Stimulated activated CD4-positive, alpha-beta T cell treated with anti-CD3 and anti-CD28 coated beads, Interleukin-1b, Interleukin-23, amount 100 ng/mL, for 1 hour (primary cell): ENCODE measurements at places on chromosomes 5 and 9.

DNA sequence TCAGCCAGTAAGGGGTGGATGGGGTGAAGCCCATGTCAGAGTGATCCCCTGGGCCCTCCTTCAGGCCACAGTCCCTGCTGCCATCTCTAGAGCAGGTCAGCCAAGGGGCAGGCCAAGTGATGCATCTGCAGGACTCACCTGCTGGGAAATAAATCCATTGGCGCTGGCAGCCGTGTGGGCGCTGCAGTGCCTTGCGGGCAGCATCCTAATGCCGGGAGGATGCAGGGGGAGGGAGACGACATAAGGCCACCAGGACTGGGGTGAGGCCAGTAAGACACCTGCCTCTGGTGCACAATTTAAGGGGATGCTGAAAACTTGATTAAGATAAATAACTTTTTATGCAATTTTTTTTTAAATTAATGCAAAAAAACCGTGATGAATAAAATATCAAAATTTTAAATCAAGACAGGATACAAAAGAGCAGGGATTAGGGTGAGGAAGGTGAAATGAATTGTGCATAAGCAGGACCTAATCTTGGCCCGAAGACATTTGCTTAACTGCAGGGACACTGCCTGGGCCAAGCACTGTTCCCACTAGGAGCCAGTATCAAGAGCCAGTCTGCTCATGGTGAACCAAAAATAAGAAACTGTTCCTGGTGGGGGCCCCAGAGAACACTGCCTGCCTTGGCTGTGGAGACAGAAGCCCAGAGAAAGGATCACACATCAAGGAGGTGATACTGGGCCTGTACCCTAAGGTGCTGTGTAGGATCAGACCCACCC lies 67.5 kb upstream of the CPLX2 start:
- no peak for DNase-seq

DNA sequence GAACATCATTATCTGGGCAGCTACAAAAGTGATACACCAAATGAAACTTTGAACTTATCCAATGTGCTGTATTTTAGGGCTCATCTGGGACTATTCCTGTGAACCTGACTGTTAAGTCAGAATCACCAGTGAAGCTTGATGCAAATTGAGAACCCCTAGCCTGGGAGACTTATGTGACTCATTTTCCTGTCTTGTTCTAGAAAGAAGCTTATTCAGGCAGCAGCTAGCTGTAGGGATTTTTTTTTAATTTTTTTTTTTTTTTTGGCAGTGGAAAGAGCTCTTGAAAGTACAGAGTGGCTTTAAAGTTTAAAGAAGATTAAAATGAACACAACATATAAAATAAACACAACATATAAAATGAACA lies 81.1 kb upstream of the TNFAIP8 start:
- DNase-seq: no peak

GRCh38 chr9:111298731-111299598 lies 31.1 kb downstream of the OR2K2 start:
- DNase-seq: no peak

DNA sequence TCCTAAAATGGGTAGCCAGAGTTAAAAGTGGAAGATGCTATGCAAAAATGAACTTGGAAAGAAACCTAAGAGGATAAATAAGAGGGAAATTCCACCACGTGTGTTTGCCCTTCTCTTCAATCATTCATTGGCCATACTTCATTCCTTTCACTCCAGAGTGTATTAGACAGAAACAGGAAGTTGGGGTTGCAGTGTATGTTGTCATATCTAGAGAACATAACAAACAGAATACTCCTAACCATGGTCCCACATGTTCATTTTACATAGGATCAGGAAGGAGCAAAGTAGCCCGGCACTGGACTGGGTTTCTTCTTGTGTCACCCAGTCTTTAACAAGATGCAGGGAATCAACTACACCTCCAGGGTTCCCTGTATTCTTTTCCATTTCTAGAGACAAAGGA lies 7.6 kb upstream of the GPBP1 start:
- no peak for DNase-seq

DNA sequence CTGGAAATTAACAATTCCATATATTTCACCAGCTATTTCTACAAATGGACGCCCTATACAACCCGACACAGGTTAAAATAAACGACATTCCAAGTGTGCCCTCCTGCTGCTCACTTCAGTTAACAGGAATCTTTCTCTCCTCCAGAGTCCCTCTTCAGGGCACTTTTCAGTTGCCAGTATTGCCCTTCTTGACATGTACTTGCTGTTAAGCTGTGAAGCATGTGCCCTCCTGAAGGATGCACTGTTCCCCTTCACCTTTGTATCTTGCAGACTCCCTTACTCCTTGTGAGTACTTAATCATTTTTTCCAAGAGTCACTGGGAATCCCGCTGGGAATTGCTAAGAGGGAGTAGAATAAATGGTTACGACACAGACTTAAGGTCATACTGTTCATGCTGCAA lies 364.1 kb downstream of the CTNND2 start:
- DNase-seq: no peak

DNA sequence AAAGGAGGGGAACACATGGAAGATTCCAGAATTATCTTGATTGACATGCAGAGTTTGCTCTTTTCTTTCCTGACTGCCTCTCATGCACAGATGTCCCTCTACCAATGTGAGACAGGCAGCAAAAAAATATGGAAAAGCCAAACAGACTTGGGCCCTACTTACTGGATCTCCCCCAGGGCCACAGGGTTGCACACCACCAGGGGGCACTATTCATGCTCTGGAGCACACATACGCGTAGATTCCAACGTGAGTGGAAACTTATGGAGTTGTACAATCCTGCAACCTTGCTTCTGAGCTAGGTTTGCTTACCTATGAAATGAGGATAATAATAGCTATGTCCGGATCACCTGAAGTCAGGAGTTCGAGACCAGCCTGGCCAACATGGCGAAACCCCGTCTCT lies 319.5 kb downstream of the ARHGEF28 start:
- no peak for DNase-seq

GRCh38 chr9:29657821-29658220 lies 2084.5 kb upstream of the C9orf72 start:
- DNase-seq: no peak

DNA sequence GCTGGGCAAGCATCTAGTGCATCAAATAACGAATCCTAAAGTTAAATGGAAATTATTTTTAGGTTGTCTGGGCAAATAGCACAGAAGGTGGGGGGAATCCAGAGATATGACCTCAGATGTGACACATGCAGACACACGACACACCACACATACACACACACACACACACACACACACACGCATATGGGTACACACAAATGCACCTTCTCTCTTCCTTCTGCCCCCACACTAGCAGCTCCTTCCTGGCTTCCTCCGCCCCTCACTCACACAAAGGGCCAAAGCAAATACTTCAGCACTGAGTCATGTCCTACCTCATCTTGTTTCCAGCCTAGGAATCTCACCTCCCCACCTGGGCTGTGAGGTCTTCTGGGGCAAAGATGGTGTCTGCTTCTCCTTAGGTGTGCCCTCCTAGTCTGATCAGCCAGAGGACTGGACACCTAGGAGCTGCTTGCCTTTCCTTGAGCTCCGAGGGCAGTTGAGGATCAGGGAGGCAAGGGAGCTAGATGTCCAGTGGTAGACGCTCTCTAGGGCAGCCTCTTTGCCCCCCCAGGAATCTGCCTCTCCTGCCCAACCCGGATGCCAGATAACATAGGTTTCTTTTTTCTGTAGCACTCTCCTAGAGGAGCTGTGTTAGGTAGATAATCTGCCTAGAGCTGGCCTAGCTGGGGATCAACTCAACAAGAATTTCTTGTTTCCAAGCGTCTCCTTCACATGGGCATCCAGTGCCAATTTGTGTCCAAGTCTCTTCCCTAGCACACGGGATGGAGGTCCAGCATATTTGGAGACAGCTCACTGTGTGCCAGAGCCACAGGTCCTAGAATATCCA lies 14.3 kb upstream of the JADE2 start:
- no peak for DNase-seq

DNA sequence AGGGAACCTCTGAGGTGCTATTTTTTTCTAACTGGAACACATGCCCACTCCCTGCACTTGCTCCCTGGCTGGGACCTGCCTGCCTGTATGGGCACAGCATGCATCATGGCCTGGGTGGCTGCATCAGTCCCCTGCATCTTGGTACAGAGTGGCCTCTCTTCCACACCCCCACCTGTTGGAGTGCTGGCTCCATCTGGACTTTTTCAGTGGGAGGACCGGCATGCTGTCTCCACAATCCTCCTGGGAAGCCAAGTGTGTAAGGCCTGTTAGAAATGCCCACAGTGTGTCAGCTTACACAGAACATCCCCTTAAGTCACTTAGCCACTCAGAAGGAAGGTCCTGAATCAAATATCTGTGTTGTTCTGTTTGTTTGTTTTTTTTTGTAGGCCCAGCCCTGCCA lies 102.9 kb downstream of the MARCHF3 start:
- no peak for DNase-seq

GRCh38 chr5:109589986-109590385 lies 99.7 kb upstream of the MAN2A1 start:
- no peak for DNase-seq

- no peak for DNase-seq
Measured at GRCh38 chr5:121292664-121293063, 559.0 kb upstream of the FTMT start.

- DNase-seq: no peak
Measured at GRCh38 chr5:140875085-140876065, at the start of gene PCDHA12. TSS of gene PCDHA12 (plus strand) at chr5:140875308. CDS start at chr5:140875473, 165 bp downstream.

DNA sequence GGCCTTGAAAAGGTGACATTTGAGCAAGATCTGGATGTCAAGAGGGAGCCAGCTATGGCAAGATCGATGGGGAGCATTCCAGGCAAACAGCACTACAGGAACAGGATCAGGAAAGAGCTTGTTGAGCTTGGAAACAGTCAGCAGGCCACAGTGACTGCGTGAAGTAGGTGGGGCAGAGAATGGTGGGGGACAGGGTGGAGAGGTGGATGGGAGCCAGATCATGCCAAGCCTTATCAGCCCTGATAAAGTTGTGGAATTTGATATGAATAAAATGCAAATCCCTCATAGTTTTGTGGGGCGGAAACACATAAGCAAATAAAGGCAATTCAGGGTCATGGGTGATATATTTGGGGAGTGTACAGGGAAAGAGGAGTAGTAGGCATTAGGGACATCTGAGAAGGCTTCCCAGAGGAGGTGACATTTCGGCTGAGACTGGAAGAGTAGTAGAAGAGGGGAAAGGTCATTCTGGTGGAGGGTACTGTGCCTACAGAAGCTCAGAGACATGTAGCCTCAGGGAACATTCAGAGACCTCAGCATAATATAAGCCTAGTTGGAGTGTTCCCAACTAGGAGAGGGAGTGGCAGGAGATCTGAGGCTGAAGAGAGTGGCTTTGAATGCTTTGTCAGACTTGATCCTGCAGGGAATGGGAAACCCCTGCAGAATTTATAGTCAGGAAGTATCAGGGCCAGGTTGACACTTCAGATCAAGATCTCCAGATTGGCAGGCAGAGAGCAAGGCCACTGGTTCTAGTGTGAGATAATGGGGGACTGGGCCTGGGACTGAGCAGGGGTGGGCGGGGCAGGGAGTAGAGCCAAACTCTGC lies 9.7 kb upstream of the CYSTM1 start:
- DNase-seq: no peak

- DNase-seq: no peak
Measured at GRCh38 chr9:83623679-83624076, 735 bp downstream of the IDNK start.

GRCh38 chr5:141490271-141490670 lies 1.4 kb downstream of the PCDHGC5 start:
- no peak for DNase-seq

- no peak for DNase-seq
Measured at GRCh38 chr5:79042188-79042587, 27.3 kb downstream of the DMGDH start.

- DNase-seq: no peak
Measured at GRCh38 chr5:88675168-88675707, 207.7 kb downstream of the MEF2C start.

DNA sequence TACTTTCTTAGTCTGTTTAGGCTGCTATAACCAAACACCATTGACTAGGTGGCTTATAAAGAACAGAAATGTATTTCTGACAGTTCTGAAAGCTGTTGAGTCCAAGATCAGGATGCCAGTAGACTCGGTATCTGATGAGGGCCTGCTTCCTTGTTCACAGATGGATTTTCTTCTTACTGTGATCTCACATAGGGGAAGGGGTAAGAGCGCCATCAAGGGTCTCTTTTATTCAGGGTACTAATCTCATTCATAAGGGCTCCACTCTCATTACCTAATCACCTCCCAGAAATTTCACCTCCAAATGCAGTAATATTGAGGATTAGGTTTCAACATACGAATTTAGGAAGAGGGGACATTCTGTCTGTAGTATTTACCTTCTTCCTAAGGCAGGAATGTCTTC lies 384.0 kb upstream of the DMAC1 start:
- DNase-seq: no peak
